Endothelial cell of umbilical vein (primary cell): ENCODE measurements at places on chromosomes 7 and 10. TPM values are rescaled to one million over a fixed set of nuclear protein-coding genes. Genes with fewer than 3 reads are reported as not detected.

DNA sequence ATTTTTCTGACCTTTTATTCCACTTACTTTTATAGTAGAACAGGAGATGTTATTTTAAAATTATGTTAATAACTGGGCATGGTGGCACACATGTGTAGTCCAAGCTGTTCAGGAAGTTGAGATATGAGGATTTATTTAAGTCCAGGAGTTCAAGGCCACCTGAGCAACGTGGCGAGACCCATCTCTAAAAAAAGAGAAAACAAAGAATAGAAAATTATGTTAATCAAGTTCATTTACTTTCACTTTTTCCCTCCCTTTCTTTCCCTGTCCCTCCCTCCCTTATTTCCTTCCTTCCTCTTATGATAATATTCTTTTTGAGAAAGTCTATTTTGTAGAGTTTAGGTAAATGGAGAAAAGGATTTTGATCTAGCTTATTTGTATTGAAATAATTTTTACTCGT, 48.9 kb upstream of the HELLS start:
- peak; percentile 5 for DNase-seq

SEMA4G gene
- polyA plus RNA-seq, result 10.4 and 12.7 TPM in 2 replicates

GRCh38 chr7:88268858-88269257, 37.8 kb downstream of the STEAP4 start:
- DNase-seq, result no peak

PTPN12 gene
- 28.7 and 30.6 TPM in 2 replicates for polyA plus RNA-seq

KLLN gene
- 0.14 and 0.18 TPM in 2 replicates for polyA plus RNA-seq

ICA1 gene
- polyA plus RNA-seq, result 13.9 and 19.0 TPM in 2 replicates

GRCh38 chr10:11404901-11405300, 206.5 kb downstream of the USP6NL start:
- DNase-seq, result no peak

OR2A12 gene
- polyA plus RNA-seq, result not detected in 2 replicates

DNA sequence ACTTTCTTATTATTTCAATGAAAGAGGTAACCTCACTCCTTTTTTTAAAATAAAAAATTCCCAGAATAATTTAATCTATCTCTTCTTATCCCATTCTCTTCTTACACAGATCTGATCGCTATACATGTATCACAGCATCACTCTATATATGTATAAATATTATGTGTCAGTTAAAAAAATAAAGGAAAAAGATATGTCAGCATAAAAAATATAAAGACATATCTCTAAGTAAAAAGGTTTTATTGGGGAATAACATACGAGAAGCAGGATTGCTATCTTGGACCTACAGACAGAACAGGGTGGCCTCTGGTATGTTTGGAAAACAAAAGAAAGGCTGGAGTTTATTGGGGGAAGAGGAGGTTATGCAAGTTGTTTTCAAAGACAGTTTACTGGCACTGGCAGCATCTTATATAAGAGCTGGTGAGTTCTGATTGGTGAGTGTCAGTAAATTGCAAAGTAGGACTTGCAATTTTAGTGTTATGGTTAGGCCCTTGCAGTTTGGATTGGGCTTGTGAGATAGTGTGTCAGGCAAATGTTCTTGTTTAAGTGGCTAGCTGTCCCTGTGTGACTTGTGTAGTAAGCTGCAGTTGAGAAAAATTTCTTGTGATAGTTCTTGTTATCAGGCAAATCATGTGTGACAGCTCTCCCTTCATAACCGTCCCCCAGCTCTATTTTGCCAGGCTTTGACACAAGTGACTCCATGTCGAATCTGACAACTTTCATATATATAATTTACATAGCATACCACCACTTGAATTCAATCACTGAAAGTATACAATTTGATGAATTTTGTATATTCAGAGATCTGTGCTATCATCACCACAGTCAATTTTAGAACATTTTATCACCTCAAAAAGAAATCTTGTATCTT, 118.2 kb downstream of the HBP1 start:
- no peak for DNase-seq
